Stimulated activated CD8-positive, alpha-beta memory T cell treated with anti-CD3 and anti-CD28 coated beads, Interleukin-15, amount 100 ng/mL, for 4 hours (primary cell): ENCODE measurements at places on chromosomes 1 and 21.

DNA sequence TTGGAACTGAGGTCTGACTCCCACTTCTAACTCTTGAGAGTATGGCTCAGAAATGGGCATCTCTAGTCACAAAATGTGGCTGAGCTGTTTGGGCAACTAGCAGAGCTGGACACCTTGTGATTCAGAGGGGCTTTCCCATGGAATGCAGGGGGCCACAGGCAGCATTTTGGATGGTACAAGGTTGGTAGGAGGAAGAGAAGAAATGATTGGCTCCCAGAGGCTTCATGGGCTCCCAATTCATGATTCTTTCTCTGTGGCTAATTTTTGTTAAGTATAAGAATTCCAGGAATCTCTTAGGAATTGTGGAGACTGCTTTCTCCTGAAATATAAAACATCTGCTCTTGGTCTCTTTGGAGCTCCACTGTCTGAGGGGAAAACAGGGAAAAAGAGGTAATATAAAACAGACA lies 49.7 kb downstream of the PBX1 start:
- DNase-seq, result no peak

DNA sequence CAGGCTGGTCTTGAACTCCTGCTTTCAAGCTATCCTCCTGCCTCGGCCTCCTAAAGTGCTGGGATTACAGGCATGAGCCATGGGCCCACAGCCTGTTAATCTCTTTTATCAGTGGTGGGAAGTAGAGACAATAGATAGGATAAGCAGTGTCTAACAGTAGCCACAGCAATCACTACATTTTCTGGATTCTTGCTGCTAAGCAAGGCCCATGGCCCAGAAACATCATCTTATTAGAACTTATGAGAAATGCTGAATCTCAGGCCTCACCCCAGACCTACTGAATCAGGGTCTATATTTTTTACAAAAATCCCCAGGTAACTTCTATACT lies 29.7 kb downstream of the IGFN1 start:
- no peak for DNase-seq

- DNase-seq, result no peak
These were observed 8.8 kb upstream of the SRP9 start for GRCh38 chr1:225768662-225769426.

DNA sequence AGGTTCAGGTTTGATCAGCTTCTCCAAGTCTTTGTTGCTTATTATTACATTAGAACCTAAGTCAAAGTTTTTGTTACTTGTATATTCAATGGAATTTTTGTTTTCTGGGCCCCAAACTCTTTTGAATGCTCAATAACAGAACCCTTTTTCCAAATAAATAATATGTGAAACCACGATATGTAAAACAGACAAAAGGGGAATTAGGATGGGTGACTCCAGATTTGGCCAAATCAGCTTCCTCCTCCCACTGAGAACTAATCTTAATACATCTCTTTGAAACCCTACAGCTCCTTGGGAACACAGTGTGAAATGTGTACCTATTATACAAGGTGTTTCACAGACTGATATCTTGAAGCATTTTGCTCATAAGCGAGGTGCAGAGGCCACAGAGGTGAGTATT lies 67.0 kb upstream of the TNFSF18 start:
- DNase-seq, result no peak

DNA sequence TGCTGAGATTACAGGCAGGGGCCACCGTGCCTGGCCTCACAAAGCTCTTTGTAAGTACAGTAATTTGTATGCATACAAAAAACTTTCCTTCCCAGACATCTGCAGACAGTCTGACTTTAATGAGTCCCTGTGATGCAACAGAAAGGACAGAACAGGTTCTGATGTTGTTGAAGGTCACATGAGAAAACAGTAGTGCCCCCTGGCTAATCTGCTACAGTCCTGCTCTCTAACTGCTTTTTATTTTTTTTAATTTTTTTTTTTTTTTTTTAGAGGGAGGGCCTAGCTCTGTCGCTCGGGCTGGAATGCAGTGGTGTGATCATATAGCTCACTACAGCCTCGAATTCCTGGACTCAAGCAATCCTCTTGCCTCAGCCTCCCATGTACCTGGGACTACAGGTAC lies 36.7 kb downstream of the ACBD3 start:
- DNase-seq, result no peak

- no peak for DNase-seq
These were observed 1.6 kb downstream of the EPS15 start for GRCh38 chr1:51517361-51518032.

DNA sequence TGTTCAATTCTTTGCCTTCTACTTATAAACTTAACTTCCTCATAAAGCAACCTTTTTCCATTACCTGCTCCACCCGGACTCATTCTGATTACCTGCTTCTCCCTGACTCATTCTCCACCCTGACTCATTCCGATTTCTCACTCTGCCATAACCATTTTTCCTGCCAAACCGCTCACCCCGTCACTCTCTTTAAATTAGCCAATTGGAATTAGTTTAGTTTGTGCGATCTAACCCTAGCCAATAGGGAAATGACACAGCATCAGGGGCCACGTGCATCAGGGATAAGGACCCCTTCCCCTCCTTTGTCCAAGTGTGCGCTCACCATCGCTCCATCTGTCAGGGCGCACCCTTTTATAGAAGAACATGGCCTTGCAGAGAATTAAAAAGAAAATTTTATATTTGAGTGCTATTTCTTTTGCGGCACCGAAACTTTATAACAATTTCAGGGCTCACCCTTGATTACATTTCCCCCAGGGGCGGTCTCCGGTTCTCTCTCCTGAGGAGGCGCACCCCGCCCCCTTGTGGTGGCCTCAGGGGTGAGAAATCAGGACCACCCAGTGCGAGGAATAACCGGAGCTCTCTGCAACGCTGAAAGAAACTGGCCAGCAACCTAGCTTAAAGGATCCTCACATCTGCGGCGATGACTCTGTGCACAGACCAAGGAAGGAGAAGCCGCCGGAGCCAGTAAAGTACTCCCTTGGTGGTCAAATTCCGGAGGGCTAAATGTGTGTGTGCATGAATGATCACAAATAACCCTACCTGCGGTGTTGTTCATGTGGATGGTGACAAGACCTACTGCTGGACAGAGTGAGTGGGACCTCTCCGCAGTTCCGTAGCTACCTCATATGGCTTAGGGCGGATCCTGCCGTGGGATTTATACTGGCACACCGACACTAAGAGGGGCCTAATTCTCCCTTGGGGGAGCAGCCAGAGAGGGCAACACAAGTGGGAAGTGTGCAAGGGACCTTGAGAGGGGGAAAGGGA lies 30.3 kb upstream of the CBR3 start:
- peak; percentile 21 for DNase-seq

GRCh38 chr1:9086045-9086444 lies 16.6 kb upstream of the SLC2A5 start:
- no peak for DNase-seq

DNA sequence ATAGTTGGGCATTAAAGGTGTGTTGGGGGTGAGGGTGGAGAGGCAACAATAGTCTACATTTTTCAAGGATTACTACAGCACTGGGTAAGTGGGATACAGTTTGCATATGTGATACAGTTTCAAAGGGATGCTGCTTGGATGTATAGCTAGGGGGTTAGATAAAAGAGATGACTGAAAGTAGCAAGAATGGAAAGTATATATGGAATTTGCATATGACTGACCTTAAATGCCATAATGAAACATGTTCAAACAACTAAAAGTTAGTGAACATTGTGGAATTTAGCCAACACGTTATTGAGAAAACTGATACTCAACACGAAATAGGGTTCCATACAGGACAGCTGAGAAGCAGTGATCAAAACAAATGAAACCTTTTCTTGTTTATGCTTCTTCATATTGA lies 124.8 kb upstream of the CHRM3 start:
- DNase-seq, result no peak

DNA sequence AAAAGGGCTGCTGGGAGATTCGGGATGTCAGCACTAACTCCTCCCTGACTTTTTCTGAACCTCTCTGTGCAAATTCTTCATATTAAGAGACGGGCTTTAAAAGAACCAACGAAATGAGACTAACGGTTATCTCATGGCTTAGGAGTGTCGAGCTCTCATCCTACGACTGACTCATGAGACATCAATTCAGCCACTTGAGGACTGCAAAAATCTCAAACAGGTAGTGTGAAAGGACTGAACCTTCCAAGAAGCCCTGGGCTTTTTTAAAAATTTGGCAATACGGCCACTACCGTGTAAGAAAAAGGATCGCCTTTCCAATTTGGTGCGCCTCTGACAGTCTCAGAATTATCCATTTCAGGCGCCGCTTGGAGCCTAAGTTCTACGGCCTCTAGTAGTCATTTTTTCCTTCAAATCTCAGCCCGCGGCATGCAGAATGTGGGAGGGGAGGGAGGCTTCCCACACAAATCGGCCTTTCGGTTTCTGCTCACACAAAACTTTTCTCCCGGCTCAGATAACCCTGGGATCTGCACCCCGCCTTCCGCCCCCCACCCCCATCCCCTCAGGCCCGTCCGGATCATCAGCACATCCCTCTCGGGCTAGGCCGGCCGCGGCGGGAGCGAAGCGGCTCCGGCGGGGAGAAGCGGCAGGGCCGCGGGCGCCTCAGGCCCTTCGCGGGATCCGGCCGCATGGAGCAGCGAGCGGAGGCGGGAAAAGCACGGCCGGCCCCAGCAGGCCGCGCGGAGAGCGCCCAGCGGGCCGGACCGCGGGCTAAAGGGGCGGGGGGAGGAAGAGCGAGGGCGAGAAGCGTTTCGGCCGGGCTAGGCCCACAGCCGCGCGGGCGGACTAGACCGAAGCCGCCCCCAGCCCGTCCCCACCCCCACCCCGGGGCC lies 618 bp downstream of the HNRNPR start:
- peak; percentile 57 for DNase-seq

GRCh38 chr21:45593162-45594022 lies 50.1 kb upstream of the PCBP3 start:
- DNase-seq, result no peak

DNA sequence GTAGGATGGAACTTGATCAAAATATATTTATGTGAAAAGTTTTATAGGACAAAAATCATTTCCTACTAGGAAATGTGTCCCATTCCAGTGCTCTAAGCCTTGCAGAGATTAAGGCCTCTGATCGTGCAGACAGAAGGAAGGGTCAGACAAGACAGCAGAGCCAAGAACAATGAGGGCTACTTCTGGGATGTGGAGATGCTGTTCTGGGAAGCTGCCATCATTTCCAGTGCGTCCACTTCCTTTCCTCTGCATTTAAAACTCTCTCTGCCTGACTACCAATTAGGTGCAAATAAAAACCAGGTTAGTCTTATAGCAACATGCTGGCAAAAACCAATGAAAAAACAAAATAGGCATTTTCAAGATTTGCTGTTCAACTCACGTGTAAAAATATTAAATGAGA lies 36.1 kb downstream of the BEND5 start:
- no peak for DNase-seq

DNA sequence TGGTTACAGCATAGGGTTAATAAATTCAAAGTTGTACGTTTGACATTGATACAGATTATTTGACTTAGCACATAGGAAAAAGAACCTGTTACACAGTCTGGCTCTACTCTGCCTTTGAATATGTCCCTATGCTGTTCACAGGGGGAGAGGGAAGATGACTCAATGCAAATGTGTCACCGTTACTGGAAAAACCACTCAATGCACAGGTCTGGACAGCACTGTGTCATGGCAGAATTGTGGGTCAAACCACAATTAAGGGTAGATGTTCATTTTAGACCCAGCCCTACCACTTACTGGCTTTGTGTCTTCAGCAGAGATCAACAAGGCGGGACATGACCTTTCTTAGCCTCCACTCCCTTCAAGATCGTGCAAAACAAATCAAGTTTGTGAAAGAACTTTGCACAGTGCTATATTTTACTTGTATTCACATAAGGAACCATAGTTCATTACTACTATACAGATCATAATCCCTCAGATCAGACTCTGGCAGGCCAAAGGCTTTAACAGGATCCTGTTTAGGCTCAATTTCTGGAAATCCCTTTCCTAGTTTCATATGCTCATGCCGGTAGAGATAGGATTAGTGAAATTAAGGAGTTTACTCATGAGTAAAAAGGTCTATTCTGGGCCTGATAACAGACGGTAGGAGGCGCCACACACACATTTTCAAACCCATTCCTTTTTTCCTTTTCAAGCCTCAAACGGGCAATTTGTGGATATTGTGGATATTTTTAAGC lies 22.1 kb downstream of the EIF2D start:
- no peak for DNase-seq

DNA sequence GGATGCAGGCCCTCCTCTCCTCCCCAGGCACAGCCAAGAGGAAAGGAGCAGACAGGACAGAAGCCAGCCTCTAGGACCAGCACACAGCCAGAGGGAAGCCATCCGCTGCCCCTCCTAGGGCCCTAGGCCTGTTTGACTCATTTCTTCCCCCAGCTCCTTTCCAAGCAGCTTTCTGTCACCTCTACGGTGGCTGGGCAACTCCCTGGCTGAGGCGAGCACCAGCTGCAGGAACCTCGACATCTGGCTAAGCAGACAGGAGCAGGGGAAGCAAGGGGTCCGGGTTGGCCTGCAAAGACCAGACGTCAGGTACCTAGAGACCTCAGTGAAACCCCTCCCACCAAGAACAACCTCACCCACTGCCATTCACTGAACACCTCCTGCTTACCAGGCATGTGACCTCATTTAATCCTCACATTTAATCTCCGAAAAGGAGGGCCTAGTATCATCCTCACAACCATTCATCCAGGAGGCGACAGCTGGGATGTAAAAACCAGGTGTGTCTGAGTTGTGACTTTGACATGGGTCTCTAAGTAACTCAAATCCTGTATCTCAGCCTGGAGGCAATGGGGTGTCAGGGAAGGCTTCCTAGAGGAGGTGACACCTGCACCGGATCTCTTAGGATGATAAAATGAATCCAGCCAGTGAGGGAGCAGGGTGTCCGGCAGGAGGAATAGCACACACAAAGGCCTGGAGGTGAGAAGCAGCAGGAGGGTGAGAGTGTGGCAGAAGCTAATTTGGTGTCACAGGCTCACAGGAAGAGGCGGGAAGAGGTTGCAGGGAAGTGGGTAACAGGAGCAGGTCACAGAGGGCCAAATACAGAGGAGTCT lies 5.9 kb downstream of the LRP8 start:
- no peak for DNase-seq

GRCh38 chr1:114152508-114153260 lies 985 bp downstream of the SYT6 start:
- no peak for DNase-seq

DNA sequence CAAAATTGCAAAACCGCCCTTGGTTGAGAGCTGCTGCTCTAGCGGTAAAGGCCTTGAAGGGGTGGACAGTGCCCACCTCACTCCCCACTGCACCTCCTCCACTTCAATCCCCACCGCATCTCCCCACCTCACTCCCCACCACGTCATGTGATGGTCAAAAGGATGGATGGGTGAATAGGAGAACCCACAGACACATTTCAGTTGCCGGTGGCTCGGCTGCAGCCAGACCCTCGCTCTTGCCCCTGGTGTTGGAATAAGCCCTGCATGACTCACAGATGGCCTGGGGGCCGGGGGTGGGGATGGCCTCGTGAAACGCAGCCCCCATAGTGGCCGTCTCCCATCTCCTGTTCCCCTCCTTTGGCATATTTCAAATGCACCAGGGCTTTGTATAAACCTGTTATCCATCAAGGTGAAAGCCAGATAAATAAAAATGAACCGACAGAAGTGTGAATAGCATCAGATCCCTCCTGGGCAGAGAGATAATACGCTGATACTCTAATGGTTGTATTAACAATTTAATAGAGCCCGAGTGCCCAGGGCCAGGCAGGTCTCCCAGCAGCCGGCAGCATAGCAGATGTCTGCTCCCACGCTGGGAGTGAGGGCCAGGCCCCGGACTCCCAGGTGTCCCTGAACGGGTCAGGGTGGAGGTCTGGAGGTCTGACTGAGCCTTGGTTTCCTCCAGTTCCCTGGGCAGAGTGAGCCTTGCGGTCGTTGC lies 300.3 kb downstream of the NPHP4 start:
- DNase-seq, result no peak
